ENCODE measurements at places on chromosomes 1 and 21.

GRCh38 chr1:17218939-17219338 is 14.0 kb downstream of the PADI1 start:
- no peak for DNase-seq

GRCh38 chr1:75492011-75492410 is 118.9 kb downstream of the SLC44A5 start:
- no peak for DNase-seq

DNA sequence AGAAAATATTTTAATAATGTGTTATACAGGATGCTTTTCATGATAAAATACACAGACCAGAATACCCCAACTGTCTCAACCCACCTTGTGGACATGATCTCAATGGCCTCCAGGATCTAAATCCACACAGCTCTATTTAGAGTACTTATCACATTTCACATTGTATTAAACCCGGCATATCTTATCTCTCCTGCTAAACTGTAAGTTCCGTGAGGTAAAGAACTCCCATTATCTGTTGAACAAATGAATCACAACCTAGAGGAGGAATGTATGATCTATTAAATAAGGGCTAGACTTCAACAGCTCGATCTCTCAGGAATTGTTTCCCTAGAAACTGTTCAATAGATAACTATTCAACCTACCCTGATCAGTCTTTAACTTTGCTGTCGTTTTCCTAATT is 6.9 kb downstream of the ETV3 start:
- DNase-seq: no peak

DNA sequence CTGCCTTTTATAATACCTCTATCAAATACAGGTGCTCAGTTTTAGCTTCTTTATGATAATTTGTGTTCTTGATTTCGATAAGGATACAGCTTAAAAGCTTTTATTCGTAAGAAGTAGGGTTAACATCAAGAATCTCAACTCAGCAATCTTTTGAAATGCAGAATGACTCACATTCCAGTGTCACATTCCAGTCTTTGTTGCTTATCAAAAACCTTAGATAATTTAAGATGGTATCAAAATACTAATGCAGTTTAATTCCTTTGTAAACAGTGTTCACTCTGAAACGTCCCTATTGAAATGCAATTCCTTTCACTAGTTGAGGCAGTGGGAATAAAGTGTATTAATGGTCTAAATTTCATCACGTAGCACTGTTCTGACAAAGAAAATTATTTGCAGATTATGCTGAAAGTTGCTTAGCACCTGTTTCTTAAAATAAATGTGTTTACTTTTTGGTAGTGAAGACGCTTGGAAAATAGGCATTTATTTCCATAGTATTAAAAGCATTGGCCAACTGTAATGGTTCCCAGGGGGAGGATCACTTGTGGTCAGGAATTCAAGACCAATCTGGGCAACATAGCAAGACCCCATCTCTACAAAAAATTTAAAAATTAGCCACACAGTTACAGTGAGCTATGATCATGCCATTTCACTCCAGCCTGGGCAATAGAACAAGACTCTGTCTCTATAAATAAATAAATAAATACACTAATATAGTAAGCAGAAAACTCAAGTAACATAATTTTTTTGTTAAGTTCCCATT is 10.1 kb upstream of the CNN3 start:
- DNase-seq: no peak

GRCh38 chr1:1755852-1756251 is 22.4 kb downstream of the NADK start:
- DNase-seq: no peak
